ENCODE measurements at places on chromosomes 5 and 9.

DNA sequence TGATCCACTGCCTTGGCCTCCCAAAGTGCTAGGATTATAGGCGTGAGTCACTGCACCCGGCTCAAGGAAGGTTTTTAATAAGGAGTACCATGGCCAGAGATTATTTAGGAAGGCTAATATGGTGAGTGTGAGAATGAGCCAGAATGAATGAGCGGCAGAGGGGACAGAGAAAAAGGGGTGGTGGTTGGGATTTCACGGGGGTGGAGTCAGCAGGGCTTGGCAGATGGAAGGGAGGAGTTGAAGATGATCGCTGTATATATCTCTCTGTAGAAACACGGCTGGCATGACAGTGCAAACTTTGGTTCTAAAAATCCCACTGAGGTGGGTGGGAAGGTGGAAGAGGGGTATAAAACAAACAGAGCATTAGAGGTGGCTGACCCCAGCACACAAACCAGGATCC is 176.7 kb upstream of the TBC1D2 start:
- no peak for DNase-seq

GRCh38 chr9:29958469-29958868 is 2385.2 kb upstream of the C9orf72 start:
- no peak for DNase-seq

DNA sequence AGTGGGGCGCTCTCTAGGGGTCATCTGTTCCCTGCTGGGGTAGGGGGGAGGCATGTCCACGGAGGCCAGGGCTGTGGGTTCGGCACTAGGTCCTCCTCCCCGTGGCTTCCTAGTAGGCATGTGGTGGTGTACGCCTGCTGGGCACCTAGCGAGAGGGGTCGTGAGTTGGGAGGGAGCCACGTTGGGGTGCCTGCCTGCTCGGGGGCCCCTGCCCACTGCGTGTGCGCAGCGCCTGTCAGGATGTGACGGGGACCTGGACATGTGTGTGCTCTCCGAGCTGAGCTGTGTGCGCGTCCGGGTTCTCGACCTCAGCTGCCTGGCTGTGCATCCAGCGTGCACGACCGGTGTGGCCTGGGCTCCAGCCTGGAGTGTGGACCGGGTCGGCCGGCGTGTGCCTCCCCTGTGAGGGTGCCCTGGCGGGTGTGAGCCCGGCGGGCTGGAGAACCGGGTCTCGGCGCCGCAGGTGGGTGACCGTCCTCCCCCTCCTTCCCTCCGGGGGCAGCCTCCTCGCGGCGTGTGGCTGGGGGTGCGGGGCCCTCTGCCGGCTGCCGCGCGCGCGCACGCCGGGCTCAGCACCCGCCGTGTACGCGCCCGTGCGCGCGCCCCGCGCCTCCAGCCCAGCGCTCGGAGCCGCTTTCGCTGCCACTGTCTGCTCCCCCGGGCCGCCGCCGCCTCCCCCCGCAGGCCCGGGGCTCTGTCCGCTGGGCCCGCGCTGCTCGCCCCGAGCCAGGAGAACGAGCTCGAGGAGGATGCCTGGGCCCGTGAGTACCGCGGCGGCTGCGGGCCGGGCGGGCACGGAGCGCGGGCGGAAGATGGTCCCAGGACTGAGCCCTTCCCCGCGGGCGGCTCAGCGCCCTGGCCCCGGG is at the start of gene PRR7:
TSS of gene PRR7 (plus strand) at position 615 of the 866 bp plus-strand sequence. CDS start 8,254 bp downstream, outside the sequence.
- peak; percentile 78 for DNase-seq

DNA sequence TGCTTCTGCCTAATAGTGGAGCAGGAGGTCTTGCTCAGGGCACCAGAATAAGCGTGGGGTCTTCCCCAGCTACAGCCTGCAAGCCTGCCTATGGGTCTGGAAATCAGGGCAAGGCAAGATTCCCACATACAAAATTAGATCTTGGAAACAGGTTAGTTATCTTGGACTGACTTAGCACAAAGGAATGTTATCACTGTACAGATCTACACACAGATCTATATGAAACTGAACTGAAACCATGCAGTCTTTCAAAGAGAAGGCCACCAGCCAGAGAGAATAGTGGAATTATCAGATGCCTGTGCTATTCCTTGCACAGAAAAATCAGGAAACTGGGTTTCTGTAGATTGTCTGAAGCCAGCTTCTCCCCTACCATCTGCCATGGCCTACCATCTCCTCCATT is 585.7 kb downstream of the ACTL7B start:
- DNase-seq: no peak

DNA sequence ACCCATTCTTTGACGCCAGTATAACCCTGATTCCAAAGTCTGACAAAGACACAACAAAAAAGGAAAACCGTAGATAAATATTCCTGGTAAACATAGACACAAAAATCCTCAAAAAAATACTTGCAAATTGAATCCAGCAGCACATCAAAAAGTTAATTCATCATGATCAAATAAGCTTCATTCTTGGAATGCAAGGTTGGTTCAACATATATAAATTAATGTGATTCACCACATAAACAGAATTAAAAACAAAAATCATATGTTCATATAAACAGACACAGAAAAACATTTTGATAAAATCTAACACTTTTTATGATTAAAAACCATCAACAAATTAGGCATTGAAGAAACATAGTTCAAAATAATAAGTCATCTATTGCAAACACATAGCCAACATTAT is 324.2 kb upstream of the TRPC7 start:
- DNase-seq: no peak

DNA sequence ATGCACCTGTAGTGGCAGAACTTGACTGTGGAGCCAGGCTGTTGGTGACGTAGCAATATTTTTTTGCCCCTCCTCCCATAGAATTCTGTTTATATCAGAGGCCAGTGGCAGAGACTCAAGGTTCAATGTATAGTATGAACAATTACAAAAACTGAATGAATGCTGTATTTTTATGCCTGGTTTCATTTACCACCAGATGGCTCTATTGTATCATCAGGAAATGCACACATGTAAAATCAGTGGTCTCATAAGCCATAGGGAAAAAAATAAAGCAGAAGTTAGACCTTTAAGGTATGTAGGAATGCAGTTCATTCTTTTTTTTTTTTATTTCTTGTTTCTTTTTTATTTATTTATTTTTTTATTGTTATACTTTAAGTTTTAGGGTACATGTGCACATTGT is 43.6 kb downstream of the CCDC192 start:
- no peak for DNase-seq

DNA sequence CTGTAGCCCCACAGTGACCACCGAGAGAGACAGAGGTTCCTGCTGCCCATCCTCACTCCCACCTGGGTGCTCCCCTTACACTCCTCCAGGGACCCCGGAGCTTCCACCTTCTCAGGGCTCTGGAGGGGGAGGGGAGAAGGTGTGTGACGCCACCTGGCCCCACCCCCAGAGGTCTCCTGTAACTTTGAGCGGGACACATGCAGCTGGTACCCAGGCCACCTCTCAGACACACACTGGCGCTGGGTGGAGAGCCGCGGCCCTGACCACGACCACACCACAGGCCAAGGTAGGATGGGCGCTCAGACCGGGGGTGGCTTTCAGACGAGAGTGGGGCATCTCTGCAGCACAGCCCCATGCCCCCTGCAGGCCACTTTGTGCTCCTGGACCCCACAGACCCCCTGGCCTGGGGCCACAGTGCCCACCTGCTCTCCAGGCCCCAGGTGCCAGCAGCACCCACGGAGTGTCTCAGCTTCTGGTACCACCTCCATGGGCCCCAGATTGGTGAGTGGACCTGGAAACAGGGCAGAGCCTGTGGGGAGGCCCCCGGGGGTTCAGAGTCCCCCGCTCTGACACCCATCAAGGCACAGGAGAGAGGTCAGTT is 4.5 kb downstream of the MAMDC4 start:
- no peak for DNase-seq

- peak; percentile 42 for DNase-seq
These were observed 83.9 kb upstream of the GRAMD2B start for GRCh38 chr5:126339215-126339805.

DNA sequence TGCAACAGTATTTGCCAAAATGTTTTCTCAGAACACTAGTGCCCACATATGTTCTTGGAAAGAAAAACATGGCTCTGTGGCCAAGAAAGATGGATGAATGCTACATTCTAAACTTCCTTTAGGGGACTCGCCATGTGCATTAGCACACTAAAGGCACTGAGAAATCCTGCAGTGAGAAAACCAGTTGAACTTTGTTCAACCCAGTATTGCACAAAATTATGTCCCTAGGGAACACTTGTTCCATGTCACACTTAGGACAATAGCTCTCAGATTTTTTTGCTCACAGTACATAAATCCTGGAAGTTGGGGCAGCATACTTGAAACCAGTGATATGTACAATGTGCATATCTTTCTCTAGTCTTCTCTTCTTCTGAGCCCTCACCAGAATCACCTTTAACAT is 96.6 kb downstream of the ADRB2 start:
- no peak for DNase-seq

DNA sequence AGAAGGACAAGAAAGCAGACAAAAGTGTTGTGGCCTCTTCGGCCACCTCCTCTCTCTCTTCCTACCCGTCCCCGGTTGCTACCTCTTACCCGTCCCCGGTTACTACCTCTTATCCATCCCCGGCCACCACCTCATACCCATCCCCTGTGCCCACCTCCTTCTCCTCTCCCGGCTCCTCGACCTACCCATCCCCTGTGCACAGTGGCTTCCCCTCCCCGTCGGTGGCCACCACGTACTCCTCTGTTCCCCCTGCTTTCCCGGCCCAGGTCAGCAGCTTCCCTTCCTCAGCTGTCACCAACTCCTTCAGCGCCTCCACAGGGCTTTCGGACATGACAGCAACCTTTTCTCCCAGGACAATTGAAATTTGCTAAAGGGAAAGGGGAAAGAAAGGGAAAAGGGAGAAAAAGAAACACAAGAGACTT is 2.4 kb downstream of the EGR1 start:
- DNase-seq: no peak

DNA sequence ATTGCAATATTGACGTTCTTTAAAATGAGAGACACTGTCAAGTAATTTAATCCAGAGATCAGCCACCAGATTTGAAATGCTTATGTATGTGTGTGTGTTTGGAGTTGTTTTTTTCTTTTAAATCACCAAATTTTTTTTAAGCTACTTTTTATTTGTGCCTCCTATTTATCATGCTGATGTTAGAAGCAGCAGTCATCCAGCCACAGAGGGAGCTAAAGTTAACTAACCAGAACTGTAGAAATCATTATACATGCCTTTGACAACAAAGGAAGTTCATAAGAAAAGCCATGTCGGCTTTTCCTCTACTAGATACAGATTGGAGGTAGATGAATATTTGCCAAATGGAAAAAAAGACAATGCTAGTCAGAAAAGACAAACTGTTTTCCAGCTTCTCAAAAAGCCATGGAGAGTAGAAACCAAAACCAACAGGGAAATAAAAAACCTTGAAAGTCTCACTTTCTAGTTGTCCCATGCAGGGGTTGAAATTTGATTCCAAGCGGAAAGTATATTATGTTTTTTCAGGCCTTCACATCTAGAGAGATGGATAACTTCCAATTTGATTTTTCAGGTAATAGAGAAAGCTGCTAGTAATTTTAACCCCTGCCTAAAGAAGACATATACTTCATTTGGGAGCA is 4.5 kb downstream of the PURA start:
- DNase-seq: no peak

DNA sequence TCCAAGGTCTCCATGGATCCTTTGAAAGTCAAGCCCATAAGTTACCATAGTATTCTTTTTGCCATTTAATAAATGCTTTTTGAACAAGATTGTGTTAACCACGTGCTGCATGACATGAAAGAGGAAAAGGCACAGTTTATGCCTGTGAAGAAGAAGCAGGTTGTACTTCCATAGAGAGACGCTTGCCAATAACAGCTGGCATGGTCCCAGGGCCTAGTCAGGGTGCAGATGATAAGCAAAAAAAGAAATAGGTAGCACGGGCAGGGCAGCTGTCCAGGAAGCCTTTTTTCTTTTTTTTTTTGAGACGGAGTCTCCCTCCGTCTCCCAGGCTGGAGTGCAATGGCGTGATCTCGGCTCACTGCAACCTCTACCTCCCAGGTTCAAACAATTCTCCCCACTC is 71.8 kb upstream of the CLINT1 start:
- no peak for DNase-seq

DNA sequence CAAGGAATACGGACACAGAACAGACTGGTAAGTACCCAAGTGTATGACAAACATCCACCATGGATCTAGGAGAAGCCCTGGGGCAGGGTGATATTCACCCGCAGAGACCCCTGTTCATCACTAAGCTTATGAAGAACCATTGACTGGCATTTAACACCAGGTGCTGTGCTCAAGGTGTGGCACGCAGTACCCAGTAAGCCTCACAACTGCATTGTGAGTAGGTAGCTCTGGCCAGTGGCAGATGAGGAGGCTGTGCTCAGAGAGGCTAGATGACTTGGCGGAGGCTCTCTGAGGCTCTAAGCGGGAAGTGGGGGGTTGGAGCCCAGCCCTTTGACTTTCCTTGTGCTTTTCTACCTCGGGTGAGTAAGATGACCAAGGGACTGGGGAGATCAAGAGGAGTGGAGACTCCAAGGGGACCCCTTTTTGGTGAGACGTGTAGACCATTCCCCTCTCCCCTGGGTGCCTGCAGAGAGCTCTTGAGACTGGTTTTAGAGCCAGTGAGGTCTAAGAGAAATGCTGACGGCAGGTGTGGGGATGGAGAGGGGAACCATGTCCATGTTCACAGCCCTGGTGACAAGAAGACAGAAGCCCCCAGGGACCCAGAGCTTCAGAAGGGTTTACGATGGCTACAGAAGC is 70.8 kb downstream of the IL6ST start:
- no peak for DNase-seq

DNA sequence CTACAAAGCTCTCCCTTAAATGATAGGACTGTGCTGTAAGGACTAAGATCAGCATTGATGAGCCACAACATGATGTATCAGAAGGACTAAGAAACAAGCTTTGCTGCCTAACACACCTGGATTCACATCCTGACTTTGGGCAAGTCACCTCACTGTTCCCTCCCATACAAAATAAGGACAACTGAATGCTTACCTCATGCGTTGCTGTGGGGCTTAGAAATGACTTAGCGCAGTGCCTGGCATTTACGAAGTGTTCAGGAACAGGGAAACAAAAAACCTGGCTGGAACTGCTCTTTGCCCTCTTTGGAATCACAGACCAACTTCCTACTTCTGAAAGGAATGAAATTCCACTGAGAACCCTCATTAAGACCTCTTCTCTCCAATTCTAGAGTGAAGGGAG is 113.7 kb downstream of the BAAT start:
- no peak for DNase-seq

DNA sequence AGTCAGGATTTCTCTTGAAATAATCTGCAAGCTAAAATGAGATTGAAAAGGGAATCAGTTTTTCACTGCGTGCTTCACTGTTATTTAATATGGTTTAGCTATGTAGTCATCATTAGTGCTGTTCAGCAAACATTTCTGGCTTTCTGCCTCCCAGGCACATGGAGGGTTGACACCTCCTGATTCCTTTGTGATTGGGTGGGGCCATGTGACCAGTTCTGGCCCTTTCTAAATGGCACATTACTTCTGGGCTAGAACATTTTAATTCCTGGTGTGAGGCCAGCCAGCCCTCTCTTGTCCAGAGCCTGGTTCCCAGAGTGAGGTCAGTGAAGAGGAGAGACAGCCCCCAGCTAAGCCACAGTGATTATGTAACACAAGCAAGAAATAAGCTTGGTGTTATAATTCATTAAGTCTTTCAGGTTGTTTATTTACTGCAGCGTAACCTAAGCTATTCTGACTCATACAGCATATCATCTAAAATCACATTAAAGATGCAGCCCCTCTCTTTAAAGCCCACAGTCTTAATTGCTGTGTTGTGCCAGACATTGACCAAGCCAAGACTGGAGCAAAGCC is 17.4 kb upstream of the ARSI start:
- DNase-seq: no peak

- no peak for DNase-seq
These were observed 143.1 kb upstream of the NR4A3 start for GRCh38 chr9:99678566-99678965.

Data from stimulated activated naive CD8-positive, alpha-beta T cell treated with anti-CD3 and anti-CD28 coated beads, Interleukin-15, amount 100 ng/mL, for 72 hours (primary cell).